Activated CD4-positive, alpha-beta T cell treated with anti-CD3 and anti-CD28 coated beads, Interleukin-10, Interleukin-2, amounts not matched to agents 100 ng/mL and 50 ng/mL, durations not matched to agents 16 hours and 8 hours (primary cell): ENCODE measurements at places on chromosomes 1 and 21.

- DNase-seq: no peak
Observed at GRCh38 chr21:14998784-14999183, 66.0 kb downstream of the NRIP1 start.

GRCh38 chr1:226414098-226414698, 6.3 kb upstream of the PARP1 start:
- DNase-seq: no peak

DNA sequence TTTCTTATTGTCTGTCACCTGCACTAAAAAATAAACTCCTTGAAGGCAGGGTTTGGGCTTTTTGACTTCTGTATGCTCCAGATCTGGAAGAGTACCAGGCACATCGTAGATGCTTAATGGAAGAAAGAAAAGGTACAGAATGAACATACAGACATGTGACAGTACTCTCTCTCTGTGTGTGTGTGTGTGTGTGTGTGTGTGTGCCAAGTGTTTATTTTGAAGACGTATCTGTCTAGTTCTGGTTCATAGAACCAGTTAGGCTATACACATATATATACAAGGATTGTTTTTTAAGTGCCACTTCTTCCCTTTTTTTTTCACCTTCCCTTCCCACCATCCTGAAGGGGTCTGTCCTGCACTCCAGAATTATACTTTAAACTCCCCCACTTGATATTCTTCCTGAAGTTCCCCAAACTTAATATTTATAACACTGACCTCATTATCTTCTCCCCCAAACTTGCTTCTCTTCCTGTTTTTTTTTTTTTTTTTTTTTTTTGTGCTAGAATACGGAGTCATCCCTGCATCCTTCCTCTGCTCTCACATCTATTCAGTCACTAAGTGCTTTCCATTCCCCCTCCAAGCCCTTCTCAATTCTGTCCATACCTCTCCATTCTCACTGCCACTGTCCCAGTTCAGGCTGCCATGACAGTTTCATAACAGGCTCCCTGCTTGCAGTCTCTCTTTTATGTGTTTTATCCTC, 5.4 kb upstream of the KCNA3 start:
- no peak for DNase-seq

DNA sequence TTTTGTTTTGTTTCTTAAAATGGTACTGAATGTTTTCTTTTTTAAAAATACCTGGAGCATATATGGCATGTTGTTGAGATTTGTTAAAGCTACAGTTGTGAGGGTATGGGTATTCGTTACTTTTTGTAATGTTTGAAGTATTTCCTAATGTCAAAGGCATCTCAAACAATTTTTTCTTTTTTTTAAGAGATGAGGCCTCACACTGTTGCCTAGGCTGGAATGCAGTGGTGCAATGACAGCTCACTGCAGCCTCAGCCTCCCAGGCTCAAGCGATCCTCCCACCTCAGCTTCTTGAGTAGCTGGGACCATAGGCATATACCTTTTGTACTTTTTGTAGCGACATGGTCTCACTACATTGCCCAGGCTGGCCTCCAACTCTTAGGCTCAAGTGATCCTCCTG, 16.1 kb downstream of the CLCN6 start:
- no peak for DNase-seq

DNA sequence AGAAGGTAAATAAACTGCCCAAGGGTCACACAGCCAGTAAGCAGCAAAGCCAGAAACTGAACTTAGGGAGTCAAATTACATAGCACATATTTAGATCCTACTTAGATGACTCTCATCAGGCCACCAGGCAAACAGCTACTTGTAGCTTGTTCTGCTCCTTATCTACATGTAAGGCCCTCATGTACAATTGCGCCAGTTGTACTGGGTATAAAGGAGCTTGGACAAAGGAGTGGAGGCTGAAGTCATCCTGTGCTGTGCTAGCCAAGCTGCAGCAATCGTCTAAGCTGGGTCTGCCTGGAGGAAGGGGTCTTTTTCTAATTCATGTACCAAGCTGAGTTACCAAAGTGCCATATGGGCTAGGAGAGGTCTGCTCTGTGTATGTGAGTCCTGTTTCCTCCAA, 12.8 kb downstream of the ETNK2 start:
- no peak for DNase-seq

DNA sequence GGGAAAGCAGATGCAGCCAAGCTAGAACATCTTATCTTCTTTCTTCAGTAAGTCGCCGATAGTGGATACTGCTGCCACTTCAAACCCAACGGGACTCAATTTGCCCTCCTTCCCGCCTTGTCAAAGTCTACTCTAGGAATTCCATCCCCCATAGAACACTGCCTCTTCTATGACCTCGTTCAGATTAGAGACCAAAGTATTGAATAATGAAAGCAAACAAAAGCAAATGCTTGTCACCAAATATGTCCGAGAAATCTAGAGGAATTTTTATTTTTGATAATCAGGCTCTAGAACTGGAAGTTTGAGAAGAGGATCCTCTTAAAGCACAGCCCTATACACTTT, 853 bp upstream of the RRAGC start:
- DNase-seq: no peak

- no peak for DNase-seq
Observed at GRCh38 chr1:1243807-1244191, 2.7 kb downstream of the C1QTNF12 start.

DNA sequence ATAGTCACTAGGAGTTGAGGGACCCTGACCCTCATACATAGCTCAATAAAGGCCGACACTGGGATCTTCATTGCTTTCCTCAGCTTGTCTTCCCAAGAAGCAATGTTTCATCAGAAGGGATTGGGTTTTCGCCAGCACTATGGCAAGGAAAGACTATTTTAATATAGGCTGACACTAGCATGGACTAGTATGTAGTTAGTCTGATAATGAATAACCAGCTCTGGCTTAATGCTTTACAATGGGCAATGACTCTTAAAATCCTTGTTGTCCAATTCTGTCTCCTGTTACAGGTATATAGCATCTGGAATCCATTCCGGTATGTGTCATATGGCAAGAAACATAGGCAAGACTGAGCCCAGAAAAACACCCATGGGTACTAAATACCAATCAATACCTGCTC, 15.3 kb upstream of the SYT2 start:
- no peak for DNase-seq

DNA sequence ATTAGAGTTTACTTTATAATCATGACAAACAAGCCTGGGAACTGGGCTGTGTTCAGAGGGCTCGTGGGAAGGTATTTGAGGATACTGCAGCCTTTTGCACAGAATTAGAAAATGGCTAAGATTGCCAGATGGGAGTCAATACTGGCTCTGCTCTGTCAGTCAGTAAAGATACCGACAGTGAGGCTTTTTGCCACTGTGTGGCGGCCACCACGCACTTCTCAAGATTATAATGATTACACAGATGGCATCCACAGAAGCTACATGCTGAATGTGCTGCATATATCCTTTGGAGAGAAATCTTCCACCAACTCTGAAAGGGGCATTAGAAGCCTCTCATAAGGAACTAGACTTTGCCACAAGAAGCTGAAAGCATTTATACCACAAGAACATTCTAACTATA, 213.4 kb upstream of the PTBP2 start:
- DNase-seq: no peak

DNA sequence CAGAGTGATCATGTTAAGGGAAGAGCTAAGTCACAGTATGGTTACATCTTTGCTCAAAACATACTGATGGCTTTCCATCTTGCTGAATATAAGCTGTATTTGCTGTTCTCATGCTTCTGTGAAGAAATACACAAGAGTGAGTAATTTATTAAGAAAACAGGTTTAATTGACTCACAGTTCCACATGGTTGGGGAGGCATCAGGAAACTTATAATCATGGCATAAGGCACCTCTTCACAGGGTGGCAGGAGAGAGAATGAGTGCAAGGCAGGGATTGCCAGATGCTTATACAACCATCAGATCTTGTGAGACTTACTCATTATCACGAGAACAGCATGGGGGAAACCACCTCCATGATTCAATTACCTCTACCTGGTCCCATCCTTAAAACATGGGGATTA, 24.4 kb upstream of the RGS5 start:
- DNase-seq: no peak

DNA sequence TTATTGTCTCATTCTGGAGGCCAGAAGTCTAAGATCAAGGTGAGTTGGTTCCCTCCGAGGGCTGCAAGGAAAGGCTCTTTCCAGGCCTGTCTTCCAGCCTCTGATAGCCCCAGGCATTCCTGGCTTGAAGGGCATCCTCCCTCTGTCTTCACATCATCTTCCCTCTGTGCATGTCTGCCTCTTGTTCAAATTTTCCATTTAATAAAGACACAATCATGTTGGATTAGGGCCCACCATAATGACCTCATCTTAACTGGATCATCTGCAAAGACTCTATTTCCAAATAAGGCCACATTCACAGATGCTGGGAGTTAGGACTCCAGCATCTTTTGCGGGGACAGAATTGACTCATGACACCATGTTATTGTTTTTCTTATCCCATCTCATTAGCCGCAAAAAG, 24.5 kb downstream of the HUNK start:
- DNase-seq: no peak

DNA sequence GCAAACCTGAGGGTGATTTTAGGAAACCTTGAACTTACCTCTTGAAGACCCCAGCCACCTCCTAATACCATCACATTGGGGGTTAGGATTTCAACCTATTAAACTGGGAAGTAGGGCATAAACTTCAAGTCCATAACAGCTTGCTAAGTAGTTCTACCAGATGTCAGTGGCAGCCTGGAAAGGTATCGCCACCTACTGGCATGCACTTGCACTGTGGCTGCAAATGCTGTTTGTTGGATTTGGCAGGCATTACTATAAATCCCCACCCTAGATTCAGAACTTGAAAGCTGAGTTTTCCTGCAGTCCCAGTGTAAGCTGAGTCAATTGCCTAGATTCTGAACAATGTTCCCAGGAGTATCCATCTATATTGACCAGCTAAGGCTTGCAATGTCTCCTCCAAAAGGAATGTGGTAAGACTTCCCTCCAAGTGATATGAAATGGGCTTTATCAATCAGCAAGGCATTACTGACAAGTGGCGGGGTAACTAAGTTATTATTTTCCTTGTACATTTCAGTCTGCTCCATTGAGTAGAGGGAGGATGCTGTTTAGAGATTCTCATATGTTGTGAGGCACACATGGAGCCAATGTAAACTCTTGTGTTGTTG, 474.5 kb downstream of the PTPRC start:
- peak; percentile 76 for DNase-seq

- no peak for DNase-seq
Observed at GRCh38 chr1:58264462-58264861, 282.1 kb downstream of the OMA1 start.

DNA sequence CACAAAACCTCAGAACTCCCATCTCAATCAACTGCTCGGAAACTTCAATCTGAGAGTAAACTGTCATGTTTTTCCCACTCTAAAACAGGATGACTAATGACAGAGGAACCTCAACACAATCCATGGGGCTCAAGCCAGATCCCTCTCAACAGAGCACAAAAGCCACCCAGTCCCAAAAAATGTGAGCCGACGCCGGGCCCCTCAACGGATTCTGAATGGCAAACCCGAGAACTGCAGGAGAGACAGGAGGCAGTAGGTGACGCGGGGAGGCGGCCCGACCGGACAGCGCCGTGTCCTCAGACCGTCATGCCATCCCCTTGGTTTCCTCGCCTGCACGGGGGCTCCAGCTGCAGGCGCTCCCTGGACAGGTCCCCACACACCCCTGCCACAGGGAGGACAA, 53.4 kb downstream of the SSBP3 start:
- no peak for DNase-seq

GRCh38 chr1:237045278-237046016, 3.5 kb downstream of the RYR2 start:
- no peak for DNase-seq

DNA sequence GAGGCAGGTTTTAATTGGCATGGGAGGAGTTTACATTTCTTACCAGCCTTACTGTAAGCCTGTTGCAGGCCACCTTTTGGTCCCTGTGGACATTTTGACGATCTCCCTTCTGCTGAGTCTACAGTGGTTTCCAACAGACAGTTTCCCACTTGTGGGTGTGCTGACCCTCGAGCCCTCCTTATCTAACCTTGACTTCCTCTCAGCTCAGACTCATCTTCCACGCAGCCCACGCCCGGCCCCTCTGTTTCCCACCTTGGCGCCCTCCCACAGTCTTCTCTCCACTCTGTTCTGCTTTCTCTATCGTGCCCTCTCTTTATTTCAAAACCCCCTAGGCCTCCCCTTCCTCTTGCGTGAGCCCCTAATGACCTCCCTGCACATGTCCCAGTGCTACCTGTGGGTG, 6.1 kb upstream of the ARL8A start:
- no peak for DNase-seq

- DNase-seq: no peak
Observed at GRCh38 chr1:164647211-164647610, 88.2 kb downstream of the PBX1 start.

GRCh38 chr21:45403133-45403824, 1.7 kb upstream of the COL18A1 start:
- no peak for DNase-seq

DNA sequence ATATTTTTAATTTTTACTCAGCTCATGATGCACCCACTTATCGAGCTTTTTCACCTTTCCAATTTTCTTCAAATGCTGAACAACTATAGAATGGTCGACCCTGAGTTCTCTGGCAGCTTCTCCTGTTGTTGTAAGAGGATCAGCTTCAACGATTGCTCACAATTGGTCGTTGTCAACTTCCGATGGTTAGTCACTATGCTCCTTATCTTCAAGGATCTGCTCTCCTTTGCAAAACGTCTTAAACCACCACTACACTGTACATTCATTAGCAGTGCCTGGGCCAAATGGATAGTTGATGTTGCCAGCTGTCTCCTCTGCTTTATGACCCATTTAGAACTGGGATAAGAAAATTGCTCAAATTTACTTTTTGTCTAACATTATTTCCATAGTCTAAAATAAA, 385.9 kb upstream of the LYPLAL1 start:
- no peak for DNase-seq

DNA sequence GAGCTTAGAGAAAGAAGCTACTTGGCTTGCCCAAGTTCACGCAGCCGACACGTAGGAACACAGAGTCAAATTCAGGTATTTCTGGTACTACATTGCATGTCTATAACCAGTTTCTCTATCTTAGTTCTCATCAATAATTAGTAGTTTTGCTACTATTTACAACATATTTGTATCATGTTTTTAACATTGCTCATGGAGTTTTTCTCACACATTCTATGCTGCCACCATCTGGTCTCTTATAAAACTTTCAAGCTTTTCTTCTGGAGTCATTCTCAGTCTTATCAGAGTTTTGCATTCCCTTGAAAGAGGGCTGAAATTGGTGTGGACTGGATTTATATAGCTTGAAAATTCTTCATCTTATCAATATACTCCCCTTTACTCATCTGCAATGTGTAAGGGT, 118.8 kb upstream of the PALMD start:
- DNase-seq: no peak
